ENCODE measurements at places on chromosomes 7 and 10.

- DNase-seq = no peak
Observed at GRCh38 chr7:151384352-151384697, 25.5 kb downstream of the WDR86 start.

DNA sequence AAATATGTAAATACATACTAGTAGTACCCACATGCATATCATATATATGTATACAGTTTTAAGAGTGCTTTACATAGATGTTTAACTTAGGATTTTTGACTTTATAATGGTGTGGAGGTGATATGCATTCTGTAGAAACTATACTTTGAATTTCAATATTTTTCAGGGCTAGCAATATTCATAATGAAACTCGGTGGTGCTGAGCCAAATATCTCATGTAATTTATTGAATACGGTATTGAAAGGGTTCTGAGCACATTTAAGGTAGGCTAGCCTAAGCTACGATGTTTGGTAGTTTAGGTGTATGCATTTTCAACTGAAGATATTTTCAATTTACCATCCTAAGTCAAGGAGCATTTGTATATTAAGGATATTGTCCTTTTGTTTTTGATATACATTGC, 36.0 kb downstream of the ZNRF2 start:
- no peak for DNase-seq

- DNase-seq = no peak
Observed at GRCh38 chr10:9015447-9015846, 961.0 kb downstream of the GATA3 start.

- DNase-seq = no peak
Observed at GRCh38 chr7:106092204-106092603, 19.9 kb downstream of the SYPL1 start.

DNA sequence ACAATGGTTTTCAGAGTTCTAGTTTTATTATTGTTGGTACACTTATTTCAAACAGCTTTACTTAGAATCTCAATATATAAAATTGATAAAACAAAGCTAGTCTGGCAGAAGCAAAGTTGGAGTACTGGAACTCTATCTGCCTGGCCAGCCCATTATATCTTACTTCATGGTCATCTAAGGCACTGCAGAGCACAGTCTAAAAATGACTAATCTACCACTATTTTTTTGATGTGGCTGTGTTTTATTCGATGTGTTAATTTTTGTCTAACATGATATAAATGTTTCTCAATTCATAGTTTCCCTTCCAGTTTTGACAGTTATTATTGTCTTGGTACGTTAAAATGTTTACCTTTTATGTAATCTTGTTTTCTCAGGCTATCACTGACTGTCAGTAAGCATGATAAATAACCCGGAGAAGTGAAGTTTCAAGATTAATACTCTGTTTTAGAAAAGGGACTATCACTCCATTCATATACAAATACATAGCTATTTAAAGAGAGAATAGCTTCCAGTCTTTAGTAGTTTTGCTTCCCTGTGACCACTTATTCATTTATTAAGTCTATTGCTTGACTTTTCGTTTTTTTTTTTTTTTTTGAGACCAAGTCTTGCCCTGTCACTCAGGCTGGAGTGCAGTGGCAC, 60.6 kb upstream of the CSTF2T start:
- DNase-seq = no peak

DNA sequence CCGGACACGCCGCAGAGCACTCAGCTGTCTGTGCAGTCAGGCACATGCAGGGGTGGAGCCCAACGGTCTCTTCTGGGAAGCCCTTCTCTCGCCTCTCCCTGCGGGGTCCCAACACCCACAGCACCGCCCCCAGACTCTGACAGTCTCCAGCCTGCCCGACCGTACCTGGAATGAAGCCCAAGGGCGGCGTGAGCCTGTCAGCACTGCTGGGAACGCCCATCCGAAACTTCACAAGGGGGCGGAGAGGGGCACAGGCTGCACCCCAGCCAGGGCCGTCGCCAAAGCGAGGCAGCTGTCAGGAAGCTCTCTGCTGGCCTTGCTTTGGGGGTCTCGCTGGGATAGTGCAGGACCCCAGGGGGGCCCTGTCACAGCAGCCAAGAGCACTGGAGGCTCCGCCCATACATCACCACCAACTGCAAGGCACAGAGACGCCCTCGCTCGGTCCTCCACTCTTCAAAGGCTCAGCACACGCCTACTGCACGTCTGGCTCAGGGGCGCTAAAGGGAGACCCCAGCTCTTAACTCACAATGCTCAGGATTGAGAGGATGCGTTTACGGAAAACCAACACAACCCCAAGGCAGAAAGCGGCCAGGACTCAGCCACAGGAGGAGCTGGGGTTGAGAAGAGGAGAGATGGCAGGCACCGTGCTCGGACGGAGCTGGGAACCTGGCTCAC, 30.9 kb downstream of the MAD1L1 start:
- DNase-seq = no peak

GRCh38 chr7:25031007-25031406, 51.0 kb upstream of the OSBPL3 start:
- DNase-seq = no peak

- no peak for DNase-seq
Observed at GRCh38 chr7:115293628-115294240, 371.8 kb downstream of the MDFIC start.

GRCh38 chr7:30323006-30323355, 38.6 kb downstream of the ZNRF2 start:
- DNase-seq = no peak

DNA sequence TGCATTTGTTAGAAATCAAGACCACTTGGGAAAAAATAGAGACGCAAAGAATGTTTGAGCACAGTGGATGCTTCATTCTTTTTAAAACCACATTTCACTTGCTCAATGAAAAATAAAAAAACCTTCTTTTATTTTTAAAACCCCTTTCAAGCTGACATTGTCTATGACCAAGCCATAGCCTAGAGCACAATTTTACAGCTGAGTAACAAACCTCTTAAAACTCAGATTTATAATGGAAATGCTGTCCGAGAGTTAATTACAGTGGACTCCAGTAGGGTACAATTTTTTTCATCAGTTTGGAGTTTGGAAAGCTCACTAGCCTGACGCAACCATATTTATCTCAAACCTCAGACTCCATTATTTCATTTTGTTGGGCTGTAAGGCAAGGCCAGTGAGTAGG, 116.3 kb downstream of the RNLS start:
- no peak for DNase-seq

DNA sequence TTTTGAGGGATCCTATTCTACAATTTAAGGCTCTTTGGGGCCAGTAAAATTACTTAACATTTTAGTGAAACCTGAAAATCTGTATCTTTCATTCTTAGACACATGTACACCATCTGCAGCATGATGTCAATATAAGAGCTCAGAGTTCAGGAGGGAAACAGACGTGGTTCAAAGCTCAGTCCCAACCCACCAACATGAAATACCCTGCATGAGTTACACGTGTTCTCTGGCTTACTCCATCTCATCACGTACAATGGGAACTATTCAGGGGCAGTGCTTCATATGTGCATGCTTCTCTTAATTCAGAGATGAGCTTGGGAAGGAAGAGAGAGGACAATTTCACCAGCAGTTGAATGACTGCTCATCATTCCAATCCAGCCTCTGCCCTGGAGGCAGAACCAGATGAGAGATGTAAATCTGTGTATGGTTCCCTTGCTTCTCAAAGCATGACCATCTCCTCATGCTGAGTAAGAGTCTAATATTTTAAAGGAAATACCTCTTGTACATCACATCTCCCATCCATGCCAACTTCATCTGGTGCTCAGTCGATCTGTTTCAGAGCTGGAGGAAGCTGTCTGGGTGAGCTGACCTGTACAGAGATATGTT, 29.0 kb upstream of the ADAM12 start:
- no peak for DNase-seq

- no peak for DNase-seq
Observed at GRCh38 chr10:25444266-25444665, 269.5 kb downstream of the GPR158 start.

Data from erythroblast (primary cell).